ENCODE measurements at places on chromosomes 5 and 9. TPM values are rescaled to one million over a fixed set of nuclear protein-coding genes. Genes with fewer than 3 reads are reported as not detected.

DNA sequence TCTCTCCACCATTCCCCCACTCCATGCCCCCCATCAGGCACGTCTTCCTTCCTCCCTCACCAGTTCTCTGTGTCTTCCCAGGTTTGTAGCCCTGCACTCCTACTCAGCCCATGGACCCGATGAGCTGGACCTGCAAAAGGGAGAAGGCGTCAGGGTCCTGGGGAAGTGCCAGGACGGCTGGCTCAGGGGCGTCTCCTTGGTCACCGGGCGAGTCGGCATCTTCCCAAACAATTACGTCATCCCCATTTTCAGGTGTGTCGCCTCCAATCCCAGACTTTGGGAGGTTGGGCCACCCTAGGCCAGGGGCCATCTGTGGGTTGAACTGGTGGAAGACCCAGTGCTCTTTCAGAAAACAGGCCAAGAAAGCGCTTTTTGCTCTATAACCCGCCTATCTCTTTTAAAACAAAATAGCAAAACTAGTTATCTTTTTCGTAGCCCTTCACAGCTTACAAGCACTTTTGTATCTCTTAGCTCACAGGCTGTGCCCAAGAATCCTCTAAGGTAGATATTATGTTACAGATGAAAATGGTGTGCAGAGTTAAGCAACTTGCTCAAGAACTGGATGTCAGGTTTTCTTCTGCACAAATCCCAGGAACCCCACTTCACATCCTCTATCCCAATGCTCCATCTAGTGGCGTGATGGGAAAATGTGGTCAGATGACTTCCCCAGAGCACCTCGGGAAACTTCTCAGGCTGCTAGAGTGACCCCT, 56.2 kb downstream of the PLAC8L1 start:
- DNase-seq = peak; percentile 61

DNA sequence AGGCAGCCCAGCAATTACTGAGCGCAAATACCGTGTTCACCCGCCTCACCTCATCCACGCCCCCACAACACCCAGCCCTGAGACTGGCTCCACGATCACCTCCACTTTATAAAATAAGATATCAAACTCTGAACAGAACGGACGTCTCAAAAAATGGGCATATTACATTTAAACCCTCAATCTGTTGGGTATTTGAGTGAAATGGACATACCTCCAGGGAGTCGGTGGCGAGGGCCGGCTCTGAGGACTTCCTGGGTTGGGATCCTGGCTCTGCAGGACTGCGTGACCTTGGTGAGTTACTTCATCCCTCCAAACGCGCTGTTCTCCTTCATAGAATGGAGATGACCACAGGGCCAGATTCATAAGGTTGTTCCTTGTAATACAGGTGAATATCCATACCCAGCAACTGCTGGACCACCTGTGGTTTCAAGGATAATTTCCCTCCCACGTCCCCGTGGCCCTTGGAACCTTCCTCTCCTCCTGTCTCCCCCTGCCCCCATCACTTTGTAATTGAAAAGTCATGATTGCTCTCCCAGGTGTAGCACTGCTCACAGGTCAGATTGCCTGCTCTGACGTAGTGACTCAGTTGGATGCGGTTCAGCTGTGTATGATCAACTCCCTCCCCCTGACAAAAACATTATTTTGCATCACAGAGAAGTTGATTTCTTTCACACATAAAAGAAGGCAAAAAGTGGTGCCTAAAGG, 135.6 kb downstream of the KCNIP1 start:
- no peak for DNase-seq

SHISAL2B gene
- not detected for total RNA-seq

DNA sequence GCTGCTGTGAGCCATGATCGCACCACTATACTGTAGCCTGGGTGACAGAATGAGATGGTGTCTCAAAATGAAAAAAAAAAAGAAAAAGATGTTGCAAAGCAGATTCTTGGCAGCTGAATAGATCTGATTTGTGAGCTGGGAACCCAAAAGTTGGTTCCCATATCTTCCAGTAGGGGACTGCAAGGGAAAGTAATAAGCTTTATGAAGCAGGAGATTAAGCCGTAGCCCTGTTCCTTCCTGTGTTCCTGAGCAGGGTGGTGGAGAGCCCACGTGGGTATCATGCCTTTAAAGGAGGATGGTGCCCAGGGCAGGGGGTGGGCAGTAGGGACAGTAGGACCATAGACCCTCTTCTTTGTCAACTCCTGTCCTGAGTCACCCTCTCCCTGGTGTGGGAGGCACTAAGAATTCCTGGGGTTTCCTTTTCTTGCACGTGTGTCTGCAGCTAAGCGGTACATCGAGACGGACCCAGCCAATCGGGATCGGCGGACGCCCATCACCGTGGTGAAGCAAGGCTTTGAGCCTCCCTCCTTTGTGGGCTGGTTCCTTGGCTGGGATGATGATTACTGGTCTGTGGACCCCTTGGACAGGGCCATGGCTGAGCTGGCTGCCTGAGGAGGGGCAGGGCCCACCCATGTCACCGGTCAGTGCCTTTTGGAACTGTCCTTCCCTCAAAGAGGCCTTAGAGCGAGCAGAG, 37.9 kb downstream of the STOM start:
- no peak for DNase-seq

- no peak for DNase-seq
Observed at GRCh38 chr5:78644741-78645300, 3.8 kb downstream of the LHFPL2 start.

JMY gene
- total RNA-seq = 14.2 TPM

GRCh38 chr9:136093346-136093986, 1.6 kb downstream of the NACC2 start:
- DNase-seq = no peak

- DNase-seq = no peak
Observed at GRCh38 chr5:14322437-14323187, 179.5 kb downstream of the TRIO start.

GRCh38 chr9:93871286-93871685, 83.9 kb downstream of the BARX1 start:
- no peak for DNase-seq

- DNase-seq = no peak
Observed at GRCh38 chr5:168989731-168990505, 311.0 kb downstream of the SLIT3 start.

- DNase-seq = no peak
Observed at GRCh38 chr5:427415-428087, 15.4 kb upstream of the EXOC3 start.

DNA sequence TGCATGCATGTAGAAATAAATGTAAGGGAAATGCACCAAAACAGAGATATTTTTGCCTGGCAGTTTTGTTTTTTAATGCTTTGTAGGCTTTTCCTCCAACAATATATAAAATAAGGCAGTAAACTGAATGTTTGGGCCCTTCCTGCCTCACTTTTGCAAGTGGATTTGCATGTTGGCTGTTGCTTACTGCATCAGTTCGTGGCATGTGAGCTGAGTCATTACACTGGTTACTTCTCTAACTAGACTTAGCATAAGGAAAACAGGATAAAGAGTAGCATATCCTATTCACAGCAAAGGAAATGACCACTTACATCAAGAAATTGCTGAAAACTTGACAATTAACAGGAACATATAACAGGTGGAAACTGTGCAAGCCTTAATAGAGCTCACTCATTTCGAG, 113.4 kb downstream of the TLE1 start:
- DNase-seq = no peak

DNA sequence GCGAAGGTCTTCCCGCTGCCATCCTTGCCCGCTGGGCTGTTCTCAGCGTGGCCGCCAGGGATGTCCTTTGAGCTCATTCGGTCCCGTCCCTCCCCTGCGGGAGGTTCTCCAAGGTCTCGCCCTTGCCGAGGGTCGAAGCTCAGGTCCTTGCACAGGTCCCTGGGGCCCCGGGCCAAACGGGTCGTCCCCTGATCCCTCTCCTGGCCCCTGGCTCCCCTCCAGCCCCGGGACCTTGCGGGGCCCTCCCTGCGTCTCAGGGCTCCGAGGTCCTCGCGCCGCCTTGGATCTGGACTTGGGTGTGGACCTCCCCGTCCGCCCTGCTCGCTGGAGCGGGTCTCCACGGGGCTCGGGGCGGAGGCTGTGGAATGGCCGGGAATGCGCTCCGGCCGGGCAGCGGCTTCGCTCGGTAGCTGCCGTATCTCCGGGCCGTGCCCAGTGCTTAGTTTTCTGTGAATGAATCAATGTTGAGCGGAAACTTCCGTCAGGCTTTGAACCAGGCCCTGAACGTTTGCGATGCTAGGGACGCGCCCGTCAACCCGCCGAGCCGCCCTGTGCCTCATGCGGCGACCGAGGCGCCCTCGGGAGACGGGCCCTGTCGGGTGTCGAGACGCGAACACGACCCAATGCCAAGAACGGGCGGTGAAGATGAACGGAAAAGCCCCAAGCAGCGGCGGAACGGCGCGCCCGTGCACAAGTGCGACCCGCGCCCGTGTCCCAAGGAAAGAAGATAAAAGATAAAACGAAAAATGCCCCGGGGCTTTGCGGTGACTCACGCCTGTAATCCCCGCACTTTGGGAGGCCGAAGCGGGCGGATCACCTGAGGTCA, 780 bp downstream of the RNU6ATAC start:
- DNase-seq = peak; percentile 25

DNA sequence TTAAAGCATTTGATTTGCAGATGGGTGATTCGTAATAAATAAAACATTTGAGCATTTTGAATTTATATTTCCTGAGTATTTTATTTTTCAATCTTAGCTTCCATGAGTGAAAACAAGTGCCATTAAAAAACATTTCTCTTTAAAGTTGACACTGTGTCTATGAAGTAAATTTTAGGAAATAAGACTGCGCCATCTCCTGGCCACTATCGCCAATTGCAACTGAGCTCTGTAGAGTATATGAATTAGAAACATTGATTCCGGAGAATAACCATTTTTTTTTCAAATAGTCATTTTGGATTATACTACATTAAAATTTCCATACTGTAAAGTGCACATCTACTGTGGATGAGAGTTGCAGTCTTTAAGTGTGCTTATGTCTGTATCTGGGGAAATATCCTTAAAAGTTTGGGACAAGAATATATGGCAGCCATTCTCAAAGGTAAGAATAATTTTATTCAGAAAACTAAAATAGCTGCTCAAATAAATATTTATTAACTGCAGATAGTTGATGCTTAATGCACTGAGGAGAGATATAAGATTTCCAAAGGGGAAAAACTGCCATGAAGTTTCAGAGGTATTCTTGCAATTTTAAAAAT, 5.9 kb downstream of the DMRTA1 start:
- no peak for DNase-seq

Data from mammary epithelial cell (primary cell).